ENCODE measurements at places on chromosomes 3 and 15.

DNA sequence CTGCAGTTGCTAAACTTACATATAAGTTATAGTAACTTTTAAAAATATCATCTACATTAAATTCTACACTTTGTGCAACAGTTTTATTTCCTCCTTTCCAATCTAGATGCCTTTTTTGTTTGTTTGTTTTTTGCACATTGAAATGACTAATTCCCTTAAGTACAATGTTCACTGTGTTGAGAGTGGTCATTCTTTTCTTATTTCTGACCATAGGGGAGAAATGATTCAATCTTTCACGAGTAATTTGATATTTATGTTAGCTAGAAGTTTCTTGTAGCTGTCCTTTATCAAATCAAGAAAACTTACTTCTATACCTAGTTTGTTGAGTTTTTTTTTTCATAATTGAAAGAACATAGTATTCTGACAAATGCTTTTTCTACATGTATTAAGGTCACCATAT is 85.0 kb upstream of the CBLB start:
- DNase-seq: no peak

DNA sequence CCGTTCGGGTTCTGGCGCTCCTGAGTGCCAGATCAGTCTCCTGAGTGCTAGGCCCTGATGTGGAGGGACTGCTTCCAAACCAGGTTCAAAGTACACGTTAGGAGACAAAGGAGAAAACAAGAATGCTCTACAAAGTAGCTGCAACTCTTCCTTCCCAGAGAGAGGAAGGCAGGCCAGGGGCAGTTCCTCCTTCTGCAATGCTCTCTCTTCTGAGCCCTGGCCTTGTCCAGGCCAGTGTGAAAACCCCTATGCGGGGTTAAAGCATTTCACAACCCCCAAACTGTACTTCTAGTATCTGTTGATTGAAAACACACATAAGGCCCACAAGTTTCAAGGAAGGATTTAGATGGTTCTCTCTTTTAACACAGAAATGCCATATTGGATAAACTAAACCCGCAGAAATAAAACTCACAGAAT is 9.7 kb upstream of the CALML4 start:
- no peak for DNase-seq

GRCh38 chr3:23330568-23330967 is 127.4 kb downstream of the UBE2E2 start:
- DNase-seq: no peak

DNA sequence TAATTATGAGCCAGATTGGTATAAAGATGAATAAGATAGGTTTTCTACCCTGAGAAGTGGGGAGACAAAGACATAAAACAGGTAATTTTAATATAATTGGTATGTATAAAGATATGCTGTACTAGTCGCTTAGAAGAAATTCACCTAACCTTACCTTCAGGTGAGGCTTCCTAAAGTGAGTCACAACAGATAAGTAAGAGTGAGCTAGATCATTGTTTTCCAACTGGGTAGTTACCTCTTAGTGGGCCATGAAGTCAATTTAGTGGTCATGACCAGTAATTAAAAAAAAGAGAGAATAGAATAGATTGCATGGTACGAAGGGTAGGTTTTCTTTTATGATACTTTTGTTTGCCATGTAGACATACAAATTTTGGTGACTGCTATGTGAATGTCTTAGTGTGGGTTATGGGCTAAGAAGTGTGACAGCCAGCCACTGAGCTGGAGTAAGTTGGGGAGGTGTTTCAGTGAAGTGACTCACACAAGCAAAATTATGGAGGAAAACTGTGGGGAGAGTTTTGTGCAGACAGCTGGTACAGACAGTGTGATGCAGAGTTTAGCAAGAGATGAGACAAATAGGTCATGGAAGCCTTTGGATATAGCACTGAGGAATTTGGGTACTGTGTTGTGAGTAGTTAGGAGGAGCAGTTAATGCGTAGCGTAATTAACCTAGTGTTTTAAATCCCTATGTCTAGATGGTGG is 8.2 kb downstream of the TRNT1 start:
- no peak for DNase-seq

- DNase-seq: no peak
These were observed 2.0 kb downstream of the TMEM158 start for GRCh38 chr3:45223889-45224727.

GRCh38 chr3:45765958-45766357 is 30.4 kb downstream of the SLC6A20 start:
- peak; percentile 5 for DNase-seq
